ENCODE measurements at places on chromosomes 1 and 21.

GRCh38 chr1:31154000-31154631 is 85.6 kb downstream of the NKAIN1 start:
- DNase-seq: no peak

DNA sequence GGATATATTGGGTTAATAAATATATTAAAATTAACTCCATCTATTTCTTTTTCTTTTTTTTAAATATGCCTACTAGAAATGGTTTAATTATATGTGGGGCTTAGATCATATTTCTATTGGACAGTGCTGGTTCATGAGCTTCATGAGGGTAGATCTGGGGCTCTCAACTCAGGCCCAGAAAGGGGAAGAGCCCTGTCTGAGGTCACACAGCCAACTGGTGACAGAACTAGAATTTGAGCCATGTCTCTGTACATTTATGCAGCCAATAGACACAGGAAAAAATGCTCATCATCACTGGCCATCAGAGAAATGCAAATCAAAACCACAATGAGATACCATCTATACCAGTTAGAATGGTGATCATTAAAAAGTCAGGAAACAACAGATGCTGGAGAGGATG is 5.1 kb upstream of the EPHB2 start:
- no peak for DNase-seq

DNA sequence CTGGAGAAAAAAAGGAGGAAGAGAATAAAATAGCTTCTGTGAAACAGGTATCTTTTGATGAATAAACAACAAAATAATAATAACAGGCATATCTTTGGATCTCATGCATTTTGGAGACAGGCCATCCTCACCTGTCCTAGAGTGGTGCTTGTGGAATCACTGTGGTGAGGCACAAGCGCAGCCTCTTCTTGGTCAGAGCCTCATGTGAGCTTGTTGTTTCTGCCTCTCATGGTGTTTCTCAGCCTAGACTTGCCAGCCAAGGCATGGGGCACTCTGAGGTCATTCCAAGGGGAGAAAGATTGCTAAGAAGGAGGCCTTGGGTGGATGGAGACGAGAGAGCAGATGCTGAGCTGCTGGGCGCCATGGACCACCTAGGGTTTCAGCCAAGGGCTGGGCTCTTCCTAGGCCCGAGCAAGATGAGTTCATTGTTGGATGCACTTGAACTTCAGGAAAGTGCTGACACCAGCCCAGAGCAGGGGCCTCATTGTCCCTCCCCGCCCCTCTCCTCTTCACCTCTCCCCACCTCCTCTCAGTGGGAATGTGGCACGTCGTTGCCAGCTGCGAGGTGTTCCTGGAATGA is 49.5 kb downstream of the ATP5PO start:
- DNase-seq: no peak

- DNase-seq: no peak
Observed at GRCh38 chr1:188127507-188127906, 1298.8 kb downstream of the PLA2G4A start.

GRCh38 chr1:232327269-232327668 is 302.7 kb downstream of the SIPA1L2 start:
- DNase-seq: peak; percentile 69

DNA sequence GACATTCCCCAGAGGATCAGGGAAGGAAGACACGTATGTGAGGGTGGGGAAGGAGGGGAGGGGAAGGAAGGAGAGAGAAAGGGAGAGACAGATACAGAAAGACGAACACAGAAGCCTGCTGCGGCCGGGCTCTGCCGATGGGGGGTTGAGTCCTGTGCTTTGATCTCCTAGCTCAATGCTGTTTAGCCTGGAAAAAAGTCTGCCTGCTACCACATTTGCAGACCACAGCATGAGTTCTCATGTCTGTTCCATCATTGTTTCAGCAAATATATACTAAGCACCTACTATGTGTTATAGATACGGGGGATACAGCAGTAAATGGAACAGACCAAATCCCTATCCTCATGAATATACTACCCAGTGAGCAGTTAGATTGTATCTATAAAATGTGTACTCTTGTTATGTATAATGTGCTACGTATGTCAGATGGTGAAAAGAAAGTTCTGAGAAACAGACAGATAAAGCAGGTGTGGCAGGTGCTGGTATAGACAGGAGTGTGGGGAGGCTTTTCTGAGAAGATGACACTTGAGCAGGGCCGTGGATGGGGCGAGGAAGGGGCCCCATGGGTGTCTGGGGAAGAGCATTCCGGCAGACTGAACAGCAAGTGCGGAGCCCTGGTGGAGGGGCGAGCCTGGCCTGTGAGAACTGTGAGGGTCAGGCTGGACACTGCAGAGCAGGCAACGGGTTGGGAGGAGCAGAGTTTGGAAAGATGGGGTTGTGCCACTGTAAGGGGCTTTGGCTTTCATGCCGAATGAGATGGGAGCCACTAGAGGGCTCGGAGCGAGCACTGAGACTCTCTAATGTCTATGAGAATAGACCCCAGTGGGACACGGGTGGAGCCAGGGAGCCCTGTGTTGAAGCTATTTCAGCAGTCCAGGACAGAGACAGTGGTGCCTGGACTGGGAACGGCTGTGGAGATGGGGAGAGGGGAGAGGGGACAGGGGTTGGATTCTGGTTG is 34.1 kb downstream of the KIAA1614 start:
- DNase-seq: no peak

DNA sequence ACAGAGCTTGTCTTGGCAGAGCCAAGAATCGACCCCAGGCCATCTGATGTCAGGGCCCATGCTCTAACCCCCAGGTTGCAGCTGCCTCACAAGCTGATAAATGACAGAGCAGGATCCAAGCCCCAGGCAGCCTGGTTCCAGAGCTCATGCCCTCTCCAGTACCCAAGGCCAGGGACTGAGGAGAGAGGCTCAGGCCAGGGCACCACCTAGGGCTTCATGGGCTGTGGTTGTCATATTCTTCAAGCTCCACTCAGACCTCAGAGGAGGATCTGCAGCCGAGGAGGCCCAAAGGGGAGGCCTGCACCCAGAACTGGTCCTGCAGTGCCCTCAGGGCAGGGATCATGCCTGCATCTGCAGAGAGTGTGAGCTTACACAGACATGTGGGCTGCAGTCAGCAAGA is 301.1 kb downstream of the MATN1 start:
- DNase-seq: no peak

DNA sequence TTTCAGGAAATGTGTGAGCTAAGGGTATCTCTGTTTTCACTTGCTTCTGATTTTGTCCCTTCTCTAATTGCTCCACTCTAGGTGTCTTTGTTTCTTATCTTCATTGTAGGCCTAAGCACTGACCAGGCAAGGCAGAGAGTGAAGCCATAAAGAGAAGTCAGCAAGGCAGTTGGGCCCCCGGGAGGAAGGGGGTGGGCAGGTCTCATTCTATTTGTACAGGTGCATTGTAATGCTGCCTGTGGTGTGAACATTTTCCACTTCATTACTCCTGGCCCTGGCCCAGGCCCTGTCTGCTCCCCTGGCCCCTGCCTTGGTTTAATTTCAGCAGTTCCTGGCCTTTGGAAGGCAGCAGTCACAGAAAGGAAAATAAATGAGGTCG is 86.4 kb upstream of the JUN start:
- DNase-seq: peak; percentile 60

GRCh38 chr1:79845936-79846335 is 839.4 kb upstream of the ADGRL4 start:
- DNase-seq: no peak

DNA sequence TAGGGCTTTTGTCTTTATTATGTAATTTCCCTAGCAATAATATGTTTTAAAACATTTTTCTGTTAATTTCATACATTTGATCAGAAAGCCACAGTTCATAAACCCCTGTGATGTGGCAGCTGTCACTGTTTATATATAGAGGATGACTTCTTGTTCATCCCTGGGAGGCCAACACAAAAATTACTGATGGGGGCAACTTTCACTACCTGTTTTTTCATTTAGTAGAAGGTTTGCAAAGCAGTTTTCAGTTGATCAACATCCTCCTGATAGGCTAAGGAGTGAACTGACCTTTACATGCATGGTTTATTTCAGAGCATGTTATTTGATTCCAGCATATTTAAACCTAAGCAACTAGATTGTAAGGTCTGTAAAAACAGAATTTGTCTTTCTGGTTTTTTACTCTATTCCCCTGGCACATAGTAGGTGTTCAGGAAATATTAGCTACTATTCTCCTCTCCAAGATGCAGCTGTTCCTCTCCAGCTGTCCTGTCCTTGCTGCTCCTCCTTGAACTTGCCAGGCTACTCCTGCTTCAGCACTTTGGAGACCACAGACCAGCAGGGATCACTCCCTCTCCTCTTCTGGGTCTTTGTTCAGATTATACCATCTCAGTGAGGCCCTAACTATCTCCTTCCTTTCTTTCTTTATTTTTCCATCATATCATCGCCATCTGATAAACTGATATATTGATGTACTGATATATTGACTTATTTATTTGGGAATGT is 54.7 kb downstream of the ROR1 start:
- DNase-seq: peak; percentile 78

- peak; percentile 3 for DNase-seq
Observed at GRCh38 chr1:97308131-97308530, 586.5 kb downstream of the PTBP2 start.

- no peak for DNase-seq
Observed at GRCh38 chr1:241408170-241408569, 51.2 kb upstream of the RGS7 start.

DNA sequence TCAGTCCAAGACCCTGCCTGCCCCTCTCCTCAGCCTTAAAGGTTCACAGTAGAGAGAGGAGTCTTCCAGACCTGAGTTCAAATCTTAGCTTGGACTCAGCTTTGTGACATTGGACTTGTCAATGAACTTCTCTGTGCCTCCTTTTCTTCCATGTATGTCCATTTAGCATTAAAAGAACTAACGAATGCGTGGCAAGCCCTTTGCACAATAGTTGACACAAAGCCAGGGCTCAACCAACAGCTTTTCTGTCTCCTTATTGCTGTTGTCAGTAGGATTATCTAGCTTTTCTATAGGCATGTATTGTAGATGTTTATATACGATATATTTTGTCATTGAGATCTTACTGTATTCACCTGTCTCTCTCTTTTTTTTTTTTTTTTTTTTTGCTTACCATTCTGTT is 450.8 kb downstream of the PTPRU start:
- DNase-seq: no peak

GRCh38 chr1:234844479-234845031 is 234.6 kb upstream of the IRF2BP2 start:
- no peak for DNase-seq

DNA sequence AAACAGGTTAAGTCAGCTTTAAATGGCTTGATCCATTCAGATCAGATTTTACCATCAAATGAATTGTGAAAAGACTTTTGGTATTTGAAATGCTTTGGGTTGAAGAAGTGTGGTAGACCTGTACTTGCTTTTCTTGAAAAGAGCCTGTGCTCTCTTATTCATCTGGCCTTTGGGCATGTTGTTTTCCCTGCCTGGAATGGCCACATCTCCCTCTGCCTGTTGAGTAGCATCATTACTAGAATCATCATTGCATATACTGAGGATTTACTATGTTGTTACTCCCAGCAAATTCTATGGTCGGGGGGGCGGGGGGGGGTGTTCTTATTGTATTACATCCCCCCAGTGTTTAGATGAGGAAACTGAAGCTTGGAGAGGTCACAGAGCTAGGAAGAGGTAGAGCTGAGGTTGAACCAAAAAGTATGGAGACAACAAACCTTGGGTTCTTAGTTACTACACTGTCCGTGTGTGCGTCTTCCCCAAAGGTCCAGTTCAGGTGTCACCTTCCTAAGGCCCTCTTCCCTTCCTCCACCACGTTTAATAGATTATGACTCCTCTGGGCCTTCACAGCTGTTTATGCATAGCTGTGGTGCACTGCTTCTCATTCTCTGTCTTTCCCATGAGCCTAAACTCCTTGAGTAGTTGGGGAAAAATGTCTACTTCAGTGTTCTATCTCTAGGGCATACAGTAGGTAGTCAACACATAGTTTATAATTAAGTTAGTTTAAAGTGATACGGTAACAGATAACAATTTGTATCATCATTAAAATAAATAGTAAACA is 246.4 kb upstream of the HOOK1 start:
- DNase-seq: no peak

DNA sequence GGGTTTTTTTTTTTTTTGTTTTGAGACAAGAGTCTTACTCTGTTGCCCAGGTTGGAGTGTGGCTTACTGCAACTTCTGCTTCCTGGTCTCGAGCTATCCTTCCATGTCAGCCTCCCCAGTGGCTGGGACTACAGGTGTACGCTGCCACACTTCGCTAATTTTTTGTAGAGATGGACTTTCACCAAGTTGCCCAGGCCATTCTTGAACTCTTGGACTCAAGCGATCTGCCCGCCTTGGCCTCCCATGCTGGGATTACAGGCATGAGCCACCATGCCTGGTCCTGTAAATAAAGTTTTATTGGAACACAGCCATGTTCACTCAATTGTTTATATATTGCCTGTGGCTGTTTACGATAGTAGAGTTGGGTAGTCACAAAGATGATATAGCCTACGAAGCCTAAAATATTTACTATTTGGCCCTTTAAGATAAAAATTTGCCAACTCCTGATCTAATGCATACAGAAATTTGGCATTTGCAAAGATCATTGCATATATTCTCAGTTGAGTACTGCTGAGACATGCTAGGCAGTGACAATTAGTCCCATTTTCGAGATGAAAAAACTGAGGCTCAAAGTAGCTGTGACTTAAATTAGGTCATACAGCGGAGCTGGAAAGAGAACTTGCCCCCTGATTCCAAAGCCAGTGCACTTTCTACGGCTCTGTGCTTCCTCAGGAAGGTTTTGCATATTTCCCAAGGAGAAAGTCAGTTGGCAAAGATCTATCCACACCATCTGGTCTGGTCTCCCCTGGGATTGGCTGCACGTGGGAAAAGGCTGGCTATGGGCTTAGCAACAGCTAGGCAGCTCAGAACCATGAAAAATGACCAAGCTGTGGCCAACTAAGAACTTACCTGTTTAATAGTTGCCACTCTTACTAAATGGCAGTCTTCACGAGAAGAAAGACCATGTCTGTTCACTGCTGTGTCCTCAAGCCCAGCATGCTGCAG is 19.4 kb downstream of the MECR start:
- DNase-seq: peak; percentile 92

DNA sequence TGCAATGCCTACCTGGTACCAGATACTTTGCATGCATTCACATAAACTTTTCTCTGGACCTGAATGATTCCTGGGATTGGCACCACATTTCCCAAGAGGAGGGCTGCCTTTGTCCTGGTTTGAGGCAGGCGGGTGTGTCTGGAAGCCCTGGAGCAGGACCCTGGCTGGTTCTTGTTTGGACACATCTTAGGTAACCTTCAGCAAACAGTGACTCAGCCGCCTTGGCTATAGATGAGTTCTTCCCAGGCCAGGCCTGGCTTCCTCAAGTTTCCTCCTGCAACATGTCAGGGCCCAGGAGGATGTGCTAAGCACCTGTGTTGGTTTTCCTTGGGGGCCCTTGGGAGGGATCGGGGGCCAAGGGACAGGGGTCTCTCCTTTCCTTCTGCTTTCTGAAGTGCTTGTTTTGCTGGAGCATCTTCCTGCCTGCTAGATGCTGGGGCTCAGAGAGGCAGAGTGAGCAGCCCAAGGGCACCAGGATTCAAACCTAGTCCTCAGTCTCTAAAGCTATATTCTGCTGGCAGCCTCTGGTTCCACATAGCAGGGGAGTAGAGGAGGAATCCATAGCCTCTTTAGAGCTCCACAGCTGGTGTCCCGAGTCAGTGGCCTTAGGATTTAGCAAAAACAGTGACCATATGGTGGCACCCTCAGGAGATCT is 38.2 kb downstream of the PAX7 start:
- DNase-seq: peak; percentile 7

Measured in NCI-H2171 treated with DMSO at 0.1 percent for 48 hours (cell line).